ENCODE measurements at places on chromosomes 2 and 18.

DNA sequence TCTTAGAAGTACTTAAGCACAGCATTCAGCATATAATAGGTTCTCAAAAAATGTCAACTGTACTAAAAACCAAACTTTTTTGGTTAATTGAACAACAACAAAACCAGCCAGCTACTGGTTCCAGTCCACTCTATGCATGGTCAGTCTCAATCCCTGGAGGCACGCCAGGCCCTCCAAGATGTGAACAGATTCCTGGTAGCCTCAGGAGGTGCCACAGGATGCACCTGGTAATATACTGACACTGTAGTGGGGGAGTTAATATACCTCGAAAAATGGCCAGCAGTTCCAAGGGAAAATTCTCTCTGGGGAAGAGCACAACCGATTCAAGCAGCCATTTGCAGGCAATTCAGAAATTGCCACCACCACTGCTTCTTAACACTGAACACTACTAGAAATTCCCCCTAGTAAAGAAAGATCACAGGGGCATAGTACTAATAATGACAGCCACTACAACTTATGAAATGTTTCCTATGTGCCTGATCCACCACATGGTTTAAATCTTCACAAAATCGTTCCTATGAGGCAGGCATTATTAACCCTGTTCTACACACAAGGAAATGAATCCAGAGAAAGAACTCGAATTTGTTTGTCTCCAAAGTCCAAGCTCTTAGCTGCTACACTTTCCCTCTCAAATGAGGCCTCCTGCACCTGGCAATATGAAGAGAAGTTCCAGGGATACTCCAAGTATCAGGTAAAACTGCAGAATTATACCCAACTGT, 3.4 kb downstream of the MGAT4A start:
- no peak for DNase-seq
- no peak overlapping the region for H3K27ac ChIP-seq
- H3K4me1 ChIP-seq = no peaks in the 10 kb centered on the region
- no peak overlapping the region for H3K4me3 ChIP-seq
- H3K27me3 ChIP-seq = peaks cover 13% of the 10 kb centered on the region

DNA sequence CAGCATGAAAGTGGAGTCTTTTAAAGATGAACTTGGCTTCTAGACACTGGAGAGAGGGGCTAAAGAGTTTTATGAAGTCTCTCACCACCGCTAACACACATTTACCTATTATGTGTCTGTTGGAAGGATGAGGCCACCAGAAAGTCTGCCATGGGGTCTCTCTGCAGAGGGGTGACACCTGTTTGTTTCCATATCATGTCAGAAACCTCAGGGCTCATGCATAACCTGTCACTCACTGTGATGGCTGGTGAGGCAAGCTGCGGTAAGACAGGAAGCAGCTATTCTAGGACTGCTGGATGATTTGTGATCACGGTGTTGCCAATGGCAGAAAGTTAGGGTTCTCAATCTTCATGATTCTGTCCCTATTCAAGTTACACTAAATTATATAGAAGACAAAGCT, 60.8 kb upstream of the DNMT3A start:
- no peak overlapping the region for H3K4me3 ChIP-seq
- DNase-seq = no peak
- no peaks in the 10 kb centered on the region for H3K36me3 ChIP-seq

GRCh38 chr2:146821836-146822316, 1023.0 kb upstream of the ACVR2A start:
- DNase-seq = no peak
- H3K4me1 ChIP-seq = no peaks in the 10 kb centered on the region
- H3K4me3 ChIP-seq = no peak overlapping the region
- H3K27me3 ChIP-seq = no peaks in the 10 kb centered on the region

GRCh38 chr2:240462707-240463273, 27.3 kb downstream of the GPC1 start:
- no peaks in the 10 kb centered on the region for H3K27me3 ChIP-seq
- H3K27ac ChIP-seq = no peak overlapping the region
- no peak overlapping the region for H3K4me3 ChIP-seq
- peaks cover 18% of the 10 kb centered on the region for H3K36me3 ChIP-seq
- no peak for DNase-seq

DNA sequence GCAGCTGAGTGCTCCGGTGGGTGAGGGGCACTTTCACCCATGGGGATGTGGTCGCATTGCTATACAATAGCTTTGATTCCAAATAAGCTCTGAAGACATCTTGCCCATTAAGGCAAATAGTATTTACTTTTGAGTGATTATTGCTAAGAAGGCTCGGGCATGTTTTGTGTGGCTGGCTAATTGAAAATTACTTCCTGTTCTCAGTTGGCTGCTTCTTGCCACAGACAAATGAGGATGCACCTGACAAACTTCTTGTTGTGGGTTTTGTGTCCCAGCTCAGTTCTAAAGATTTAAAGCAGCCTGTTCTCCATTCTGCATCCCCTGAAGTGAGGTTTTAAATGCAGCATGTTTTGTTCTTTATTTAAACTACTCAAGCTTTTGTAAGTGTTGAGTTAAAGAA, 88.3 kb downstream of the KCNS3 start:
- DNase-seq = no peak
- H3K27me3 ChIP-seq = no peaks in the 10 kb centered on the region
- no peak overlapping the region for H3K4me3 ChIP-seq
- no peaks in the 10 kb centered on the region for H3K36me3 ChIP-seq
- H3K4me1 ChIP-seq = no peaks in the 10 kb centered on the region

DNA sequence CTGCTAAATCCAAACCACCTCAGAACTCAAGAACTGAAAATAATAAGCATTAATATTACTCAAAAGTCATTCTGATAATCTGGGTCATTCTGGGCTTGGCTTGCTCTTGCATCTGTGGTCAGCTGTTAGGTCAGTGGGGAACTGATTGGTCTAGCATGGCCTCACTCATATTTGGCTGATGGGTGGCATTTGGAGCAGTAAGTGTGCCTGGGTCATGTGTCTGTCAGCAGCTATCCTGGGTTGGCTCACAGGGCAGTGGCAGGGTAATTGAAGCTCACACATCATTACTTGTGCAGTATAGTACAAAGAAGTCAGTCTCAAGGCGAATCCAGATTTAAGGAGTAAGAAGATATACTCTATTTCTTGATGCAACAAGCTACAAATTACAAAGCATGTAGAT, 9.6 kb downstream of the RPL37A start:
- H3K4me1 ChIP-seq = no peaks in the 10 kb centered on the region
- H3K4me3 ChIP-seq = no peak overlapping the region
- no peaks in the 10 kb centered on the region for H3K27me3 ChIP-seq
- H3K36me3 ChIP-seq = peaks cover 47% of the 10 kb centered on the region

GRCh38 chr18:46424898-46425297, 232.1 kb downstream of the LOXHD1 start:
- H3K4me1 ChIP-seq = no peaks in the 10 kb centered on the region
- no peaks in the 10 kb centered on the region for H3K36me3 ChIP-seq
- no peak overlapping the region for H3K27ac ChIP-seq
- H3K4me3 ChIP-seq = no peak overlapping the region
- H3K27me3 ChIP-seq = no peaks in the 10 kb centered on the region
- DNase-seq = peak; percentile 77

DNA sequence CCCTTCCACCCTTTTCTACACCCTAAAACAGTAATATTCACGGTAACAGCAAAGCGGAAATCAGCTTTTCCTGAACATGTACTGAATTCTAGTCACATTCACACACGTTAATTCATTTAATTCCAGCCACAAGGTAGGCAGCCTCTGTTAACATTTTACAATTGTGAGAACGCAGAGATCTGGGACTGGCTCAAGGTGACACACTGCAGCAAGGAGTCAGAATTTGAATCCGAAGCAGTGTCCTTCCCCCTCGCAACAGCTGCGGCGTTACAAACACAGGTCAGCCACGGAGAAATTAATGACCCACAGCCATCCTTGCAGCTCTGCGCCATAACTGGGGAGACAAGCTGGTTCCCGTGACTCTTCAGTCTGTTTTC, 818 bp upstream of the SLC20A1 start:
- peak overlapping the region; percentile 60 for H3K27ac ChIP-seq
- H3K27me3 ChIP-seq = no peaks in the 10 kb centered on the region
- H3K4me1 ChIP-seq = peaks cover 3% of the 10 kb centered on the region
- H3K36me3 ChIP-seq = peaks cover 24% of the 10 kb centered on the region

GRCh38 chr2:21281791-21282514, 158.2 kb downstream of the TDRD15 start:
- H3K27ac ChIP-seq = no peak overlapping the region
- no peaks in the 10 kb centered on the region for H3K36me3 ChIP-seq
- H3K27me3 ChIP-seq = no peaks in the 10 kb centered on the region
- no peaks in the 10 kb centered on the region for H3K4me1 ChIP-seq
- no peak for DNase-seq

GRCh38 chr2:205763708-205764211, 81.5 kb downstream of the NRP2 start:
- H3K36me3 ChIP-seq = no peaks in the 10 kb centered on the region
- peak overlapping the region; percentile 65 for H3K4me3 ChIP-seq
- peak overlapping the region; percentile 88 for H3K27ac ChIP-seq
- H3K27me3 ChIP-seq = no peaks in the 10 kb centered on the region

DNA sequence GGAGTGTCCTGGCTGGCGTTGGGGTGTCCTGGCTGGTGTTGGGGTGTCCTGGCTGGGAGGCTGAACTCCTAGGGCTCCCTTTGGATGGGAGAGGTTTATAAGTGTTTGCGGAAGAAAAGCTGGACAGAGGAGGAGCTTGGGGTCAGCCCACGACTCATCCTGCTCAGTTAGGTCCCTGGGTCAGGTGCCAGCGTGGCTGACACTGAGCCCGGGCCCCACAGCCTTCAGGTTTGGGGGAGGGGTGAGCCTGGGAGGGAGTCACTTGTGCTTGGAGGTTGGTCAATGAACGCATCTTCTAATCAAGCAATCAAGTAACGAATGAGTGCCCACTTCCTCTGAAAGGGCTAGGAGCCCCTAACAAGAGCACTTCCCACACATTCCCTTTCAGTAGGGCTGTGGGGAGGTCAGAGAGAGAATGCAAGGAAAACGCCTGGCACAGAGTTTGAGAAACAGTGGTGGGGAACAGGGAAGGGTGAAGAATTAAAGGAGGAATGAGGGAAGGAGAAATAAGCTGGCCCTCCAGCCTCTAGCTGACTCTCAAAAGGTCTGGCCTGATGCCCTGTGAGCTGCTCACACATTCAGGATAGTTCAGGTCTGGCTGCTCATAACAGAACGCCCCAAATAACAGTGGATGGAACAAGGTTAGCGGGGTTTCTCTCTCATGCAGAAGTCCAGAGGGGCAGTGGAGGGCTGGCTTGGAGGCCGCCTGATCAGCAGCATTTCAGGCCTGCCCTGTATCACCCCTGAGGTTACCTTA, 670 bp downstream of the KCNIP3 start:
- no peak overlapping the region for H3K27ac ChIP-seq
- no peak for DNase-seq
- no peaks in the 10 kb centered on the region for H3K36me3 ChIP-seq
- H3K4me3 ChIP-seq = peak overlapping the region; percentile 15
- no peaks in the 10 kb centered on the region for H3K4me1 ChIP-seq

DNA sequence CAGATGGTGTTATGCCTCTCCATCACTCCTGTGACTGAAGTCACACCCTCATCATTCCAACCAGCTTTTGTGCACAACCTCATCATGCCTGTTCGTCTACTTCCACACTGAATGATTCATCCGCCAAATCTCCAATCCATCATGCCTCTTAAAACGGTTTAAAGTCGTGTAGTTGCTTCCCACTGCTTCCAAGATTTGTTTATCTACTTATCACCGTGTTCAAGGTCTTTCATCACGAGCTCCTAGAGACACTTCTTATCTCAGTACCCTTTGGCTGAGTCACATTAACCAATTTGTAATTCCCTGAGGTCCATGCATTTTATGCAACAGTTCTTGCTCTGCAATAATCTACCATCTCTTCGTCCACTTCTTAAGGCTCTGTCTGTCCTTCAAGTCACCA, 592.3 kb upstream of the ID2 start:
- H3K27me3 ChIP-seq = no peaks in the 10 kb centered on the region
- H3K36me3 ChIP-seq = no peaks in the 10 kb centered on the region
- no peaks in the 10 kb centered on the region for H3K4me1 ChIP-seq
- no peak overlapping the region for H3K27ac ChIP-seq
- no peak for DNase-seq
- H3K4me3 ChIP-seq = no peak overlapping the region

- no peak for DNase-seq
- no peak overlapping the region for H3K4me3 ChIP-seq
- H3K27ac ChIP-seq = no peak overlapping the region
- no peaks in the 10 kb centered on the region for H3K27me3 ChIP-seq
- no peaks in the 10 kb centered on the region for H3K36me3 ChIP-seq
These were observed 157.3 kb downstream of the MEMO1 start for GRCh38 chr2:31853521-31853920.

- DNase-seq = no peak
- no peaks in the 10 kb centered on the region for H3K27me3 ChIP-seq
- no peaks in the 10 kb centered on the region for H3K36me3 ChIP-seq
- H3K27ac ChIP-seq = no peak overlapping the region
These were observed 170.0 kb upstream of the ATP5MC3 start for GRCh38 chr2:175351512-175351911.

Measured in H9 (cell line).